ENCODE measurements at places on chromosomes 3 and 15.

GRCh38 chr15:84871428-84871985, 13.0 kb upstream of the SLC28A1 start:
- DNase-seq = no peak

DNA sequence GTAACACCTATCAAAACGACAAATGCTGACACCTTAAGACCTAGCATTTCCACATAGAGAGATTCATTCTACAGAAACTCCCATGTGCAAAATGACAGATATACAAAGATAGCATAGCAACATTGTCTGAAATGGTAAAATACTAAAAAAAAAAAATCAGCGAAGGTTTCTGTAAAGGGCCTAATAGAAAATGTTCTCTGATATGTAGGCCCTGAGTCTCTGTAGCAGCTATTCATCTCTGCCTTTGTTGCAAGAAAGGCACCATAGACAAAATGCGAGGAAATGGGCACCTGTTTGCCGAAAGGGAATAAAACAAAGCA, 631 bp upstream of the MFGE8 start:
- no peak for DNase-seq

GRCh38 chr3:29731050-29731449, 450.2 kb downstream of the RBMS3 start:
- DNase-seq = no peak

DNA sequence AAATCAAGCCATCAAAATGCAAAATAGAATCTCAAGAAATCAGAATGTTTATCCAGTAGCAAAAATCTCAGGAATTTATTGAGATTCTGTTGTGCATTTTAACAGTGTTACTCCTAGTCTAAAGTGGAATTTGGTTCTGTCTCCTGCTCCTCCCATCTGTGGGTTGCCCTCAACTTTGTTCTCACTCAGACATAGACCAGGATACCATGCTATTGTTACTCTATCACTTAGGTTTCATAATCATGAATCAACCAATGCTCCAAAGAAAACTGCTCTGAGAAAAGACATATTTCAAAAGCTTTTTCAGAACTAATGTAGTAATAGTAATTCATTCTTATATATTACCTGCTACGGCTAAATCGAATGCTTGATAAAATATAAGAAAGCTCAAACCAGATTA, 274.7 kb downstream of the RBMS3 start:
- DNase-seq = no peak

GRCh38 chr15:37490707-37491106, 390.4 kb upstream of the MEIS2 start:
- no peak for DNase-seq

DNA sequence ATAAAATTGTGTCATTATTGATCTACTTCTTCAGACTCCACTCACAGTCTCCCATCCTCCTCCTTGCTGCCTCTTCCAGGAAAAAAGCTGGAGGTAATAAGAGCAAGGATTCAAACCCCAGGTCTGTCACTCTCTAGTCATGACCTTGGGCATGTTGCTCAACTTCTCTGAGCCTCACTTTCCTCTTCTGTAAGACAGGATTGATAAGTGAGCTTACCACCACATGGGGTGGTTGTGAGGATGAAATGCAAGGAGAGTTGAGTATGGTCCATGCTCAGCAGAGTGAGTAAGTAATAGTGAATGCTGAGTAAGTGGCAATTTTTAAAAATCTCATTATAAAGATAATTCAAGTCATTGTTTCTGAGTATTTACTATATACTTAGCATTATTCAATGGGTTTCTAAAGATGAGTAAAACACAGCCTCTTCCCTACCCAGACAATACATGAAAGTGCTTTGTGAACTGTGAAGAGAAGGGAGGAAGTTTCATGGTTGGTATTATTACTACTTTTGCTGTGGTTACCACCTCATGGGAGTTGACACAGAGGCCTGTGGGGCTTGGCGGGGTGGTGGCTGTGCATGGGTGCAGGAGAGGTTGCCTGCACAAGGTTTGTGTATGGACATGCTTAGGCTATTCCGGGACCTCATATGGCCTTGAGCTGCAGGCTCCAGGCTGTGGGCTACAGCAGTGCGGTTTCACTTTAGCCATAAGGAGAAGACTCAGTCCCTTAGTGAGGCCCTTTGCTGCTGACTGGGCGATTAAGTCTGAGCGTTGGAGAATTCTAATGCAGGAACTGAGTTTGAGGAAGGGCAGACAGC, 30.0 kb downstream of the SLC6A11 start:
- DNase-seq = no peak

DNA sequence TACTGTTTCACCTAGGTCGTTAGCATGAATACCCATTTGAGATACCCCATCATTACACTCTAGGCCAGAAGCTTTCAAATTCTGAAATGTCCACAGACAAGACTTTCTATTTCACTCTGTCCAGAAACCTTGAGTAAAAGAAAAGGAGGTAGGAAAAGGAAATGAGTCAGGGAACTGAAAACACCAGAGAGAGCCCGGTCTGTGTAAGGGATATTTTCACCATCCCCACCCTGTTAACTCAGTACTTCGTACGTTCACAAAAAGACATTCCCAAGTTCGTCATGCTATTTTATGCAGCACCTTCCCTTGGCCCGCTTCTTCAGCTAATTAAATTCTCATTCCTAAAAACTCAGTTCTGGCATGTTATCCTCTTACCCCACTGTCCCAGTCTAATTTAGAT, 89.4 kb upstream of the SOX2 start:
- no peak for DNase-seq

GRCh38 chr15:50876989-50877360, 31.5 kb upstream of the AP4E1 start:
- peak; percentile 63 for DNase-seq

GRCh38 chr3:42732196-42732828, 29.7 kb upstream of the HHATL start:
- DNase-seq = no peak

- DNase-seq = no peak
Measured at GRCh38 chr15:47602121-47602520, 115.2 kb upstream of the SEMA6D start.

DNA sequence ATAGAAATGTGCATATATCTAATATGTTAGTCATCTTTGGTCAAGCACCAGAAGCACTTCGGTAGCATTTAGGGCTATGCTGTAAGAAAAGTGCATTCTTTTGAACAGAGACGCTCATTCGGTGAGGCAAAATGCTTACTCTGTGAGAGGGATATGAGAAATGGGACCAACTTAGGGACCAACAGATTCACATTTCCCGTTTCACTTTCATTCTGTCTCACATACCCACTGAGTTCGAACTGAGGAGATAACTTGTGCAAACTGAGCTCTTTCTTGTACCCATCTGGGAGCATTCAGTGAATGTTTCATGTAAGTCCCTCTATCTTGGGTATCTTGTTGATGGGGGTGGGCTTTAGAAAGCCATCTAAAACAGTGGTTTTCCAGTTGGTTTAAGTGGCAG, 135.3 kb downstream of the FEZF2 start:
- DNase-seq = no peak

GRCh38 chr15:79981831-79982455, 10.9 kb upstream of the BCL2A1 start:
- no peak for DNase-seq

DNA sequence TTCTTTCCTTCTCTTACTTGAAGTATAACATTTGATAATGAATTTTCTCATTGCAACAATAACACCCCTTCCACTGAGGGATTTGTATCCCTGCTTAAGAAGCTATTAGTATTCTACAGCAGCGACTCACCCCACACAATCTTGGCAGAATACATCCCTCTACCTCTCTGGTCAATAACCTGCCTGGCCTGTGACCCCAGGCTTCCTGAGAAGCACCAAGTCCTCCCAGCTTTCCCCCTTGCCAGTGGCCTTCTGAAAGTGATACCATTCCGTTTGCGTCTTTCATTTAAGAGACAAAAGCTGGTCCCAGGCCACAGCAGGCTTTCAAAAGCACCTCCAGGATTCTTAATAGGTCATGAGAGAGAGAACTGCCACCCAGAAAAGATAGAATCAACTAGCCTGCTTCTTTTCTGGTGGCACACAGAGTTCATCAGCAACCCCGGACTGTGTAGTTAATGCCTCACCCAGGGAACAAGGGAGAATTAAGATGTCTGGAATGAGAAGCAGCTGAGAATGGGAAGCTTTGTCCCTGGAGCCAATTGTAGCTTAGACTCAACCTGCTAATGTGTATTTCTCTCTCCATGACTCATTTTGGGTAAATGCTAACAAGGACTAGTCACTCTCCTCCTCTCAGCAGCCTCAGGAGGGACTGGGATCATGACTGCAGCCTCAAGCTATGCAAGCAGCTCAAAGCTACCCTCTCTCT, 101.0 kb upstream of the CPNE4 start:
- DNase-seq = no peak

DNA sequence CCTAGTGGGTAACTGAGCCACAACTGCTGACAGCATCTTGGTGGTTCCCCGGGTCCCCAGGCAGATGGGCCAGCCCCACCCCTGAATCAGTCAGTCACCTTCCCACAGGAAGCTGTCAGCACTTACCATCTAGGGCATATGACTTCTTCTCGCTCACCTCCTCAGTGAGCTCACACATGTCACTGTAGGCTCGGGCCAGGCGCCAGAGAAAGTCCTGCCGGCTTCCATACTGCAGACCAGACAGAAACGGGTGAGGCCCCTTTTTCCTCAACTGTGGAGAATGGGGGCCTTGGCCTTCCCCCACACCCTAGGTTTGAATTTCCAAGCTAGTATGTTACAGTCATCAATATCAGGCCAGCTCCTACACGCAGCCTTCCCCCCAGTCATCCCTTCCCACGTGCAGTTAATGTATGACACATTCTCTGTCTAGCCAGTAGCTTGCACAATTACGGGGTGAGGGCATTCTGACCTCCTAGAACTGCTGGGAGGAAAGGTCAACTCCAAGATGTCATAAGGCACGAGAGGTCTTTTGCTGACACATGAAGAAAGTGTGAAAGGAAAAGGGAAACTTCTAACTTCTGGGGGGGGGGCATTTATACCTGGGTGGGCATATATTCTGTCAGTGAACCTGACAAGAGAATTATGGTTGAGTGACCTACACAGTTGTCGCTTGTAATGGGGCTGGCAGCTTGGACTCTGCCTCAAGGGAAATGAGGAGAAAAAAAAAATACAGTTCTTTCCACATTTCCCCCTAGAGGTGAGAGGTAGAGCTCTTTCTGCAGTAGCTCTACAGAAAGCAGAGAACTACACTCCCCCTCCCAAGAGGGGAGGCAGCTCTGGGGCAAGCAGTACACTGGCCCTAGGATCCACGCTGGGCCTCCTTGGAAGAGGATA, 10.9 kb downstream of the RMDN3 start:
- peak; percentile 73 for DNase-seq

DNA sequence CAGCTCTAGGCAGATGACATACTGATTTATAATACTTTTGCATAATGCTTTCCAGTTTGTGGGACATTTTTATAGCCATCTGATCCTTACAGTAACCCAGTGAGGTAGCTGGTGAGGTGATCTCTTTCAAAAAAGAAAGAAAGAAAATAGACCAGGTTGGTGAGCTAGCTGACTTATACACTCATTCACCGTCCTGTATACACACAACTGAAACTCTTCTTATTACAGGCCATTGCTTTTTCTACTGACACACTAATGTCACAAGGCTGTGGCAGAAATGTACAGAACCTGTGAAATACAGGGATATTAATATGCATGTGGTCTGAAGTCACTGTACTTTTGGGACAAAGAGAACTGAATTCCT, 150.2 kb upstream of the BHLHE40 start:
- DNase-seq = no peak

DNA sequence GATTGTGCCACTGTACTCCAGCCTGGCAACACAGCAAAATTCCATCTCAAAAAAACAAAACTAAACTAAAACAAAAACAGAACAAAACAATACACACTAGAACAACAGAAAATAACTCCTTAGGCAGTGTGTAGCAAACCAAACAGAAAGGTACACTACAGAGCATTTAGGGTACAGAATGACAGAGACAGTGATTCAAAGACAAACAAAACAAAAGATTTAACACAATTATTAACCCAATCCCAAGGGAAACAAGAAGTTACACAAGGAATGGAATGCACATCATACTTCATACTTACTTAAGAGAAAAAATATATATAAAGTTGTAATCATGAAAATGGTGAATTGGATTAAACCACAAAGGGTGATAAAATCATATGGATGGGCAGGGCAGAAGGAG, 12.9 kb downstream of the SLC25A20 start:
- DNase-seq = no peak

DNA sequence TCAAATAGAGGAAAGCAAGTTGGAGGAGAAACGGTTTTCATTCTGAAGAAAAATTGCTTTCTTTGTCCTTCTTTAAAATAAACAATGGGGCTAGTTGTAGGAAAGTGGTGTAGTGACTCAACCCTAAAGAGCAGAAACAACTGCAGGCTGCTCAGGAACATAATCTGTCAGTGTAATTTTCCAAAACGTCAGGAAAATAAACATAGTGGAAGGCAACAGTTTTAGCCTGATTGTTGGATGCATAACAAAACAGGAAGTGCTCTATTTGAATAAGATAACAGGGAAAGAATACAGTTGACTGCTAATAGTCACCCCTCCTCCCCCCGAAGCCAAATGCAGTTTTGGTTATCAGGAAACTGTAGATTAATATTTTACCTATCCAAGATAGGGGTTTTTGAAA, 167.6 kb downstream of the ECT2 start:
- no peak for DNase-seq

DNA sequence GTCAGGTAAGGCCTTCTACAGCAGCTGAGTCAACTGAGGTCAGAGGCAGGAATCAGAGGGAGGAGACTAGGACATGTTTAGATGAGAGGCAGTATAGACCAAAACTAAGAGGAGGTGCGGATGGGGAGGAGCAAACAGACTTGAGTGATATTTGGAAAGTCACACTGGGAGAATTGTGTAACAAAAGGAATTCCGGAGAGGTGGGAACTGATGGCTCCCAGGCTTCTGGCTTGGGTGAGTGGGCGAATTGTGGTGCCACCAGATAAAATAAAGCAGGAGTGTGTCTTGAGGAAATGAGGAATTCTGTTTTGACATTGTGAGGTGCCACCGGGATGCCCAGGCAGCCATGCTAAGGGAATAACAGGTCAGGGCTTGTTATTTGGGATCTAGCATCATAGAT, 3.3 kb upstream of the TM6SF1 start:
- DNase-seq = no peak

- no peak for DNase-seq
Measured at GRCh38 chr3:179865861-179866505, 170.8 kb downstream of the PEX5L start.

DNA sequence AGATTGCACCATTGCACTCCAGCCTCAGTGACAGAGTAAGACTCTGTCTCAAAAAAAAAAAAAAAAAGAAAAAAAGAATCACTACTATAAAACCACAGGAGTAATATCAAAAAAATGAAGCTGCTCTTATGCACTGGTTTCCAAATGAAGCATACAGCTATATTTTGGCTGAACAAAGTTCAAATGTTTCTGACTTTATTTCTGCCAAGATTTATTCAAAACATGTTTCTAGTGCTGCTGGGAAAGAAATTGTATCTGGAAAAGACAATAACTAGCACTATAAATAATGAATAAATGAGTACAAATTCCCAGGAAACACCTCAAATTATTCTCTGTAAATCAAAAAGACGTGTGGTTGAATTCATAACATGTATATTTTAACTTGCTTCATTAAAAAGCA, 102.5 kb upstream of the MME start:
- no peak for DNase-seq

GRCh38 chr3:15500107-15500724, 21.3 kb downstream of the COLQ start:
- DNase-seq = no peak
